ENCODE measurements at places on chromosomes 2 and 18.

DNA sequence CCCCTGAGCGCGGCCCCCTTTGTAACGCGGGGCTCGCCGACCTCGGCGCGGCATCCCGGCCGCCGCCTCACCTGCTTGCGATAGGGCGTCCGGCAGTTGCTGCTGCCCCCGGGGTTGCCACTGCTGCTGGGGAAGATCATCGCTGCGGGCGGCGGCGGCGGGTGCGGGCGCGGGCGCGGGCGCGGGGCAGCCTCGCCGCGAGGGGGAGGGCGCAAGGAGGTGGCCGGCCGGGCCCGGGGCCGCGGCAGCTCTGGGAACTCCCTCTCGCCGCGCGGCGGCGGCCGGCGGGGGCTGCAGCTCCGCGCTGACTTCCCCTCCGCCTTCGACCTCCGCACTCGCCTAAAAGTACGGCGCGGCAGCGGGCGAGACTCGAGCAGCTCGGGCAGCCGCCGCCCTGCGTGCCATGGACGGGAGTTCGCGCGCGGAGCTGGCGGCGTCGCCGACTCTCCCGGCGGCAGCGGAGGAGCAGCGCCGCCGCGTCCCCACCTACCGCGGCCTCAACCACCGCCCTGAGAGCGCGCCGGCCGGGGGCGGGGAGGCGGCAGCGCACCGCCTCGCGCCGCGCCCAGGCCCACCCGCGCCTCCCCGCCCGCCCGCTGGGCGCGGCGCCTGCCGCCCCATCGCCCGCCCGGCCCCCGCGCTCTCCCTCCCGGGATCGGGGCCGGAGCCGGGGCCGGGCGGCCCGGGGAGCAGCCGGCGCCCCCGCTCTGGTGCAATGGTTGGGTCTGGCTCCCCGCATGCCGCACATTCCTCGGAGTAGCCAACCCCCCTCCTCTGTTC, 86.0 kb downstream of the RBMS1 start:
- DNase-seq: peak; percentile 37

- DNase-seq: no peak
Measured at GRCh38 chr2:25347205-25347815, 5.6 kb upstream of the DNMT3A start.

DNA sequence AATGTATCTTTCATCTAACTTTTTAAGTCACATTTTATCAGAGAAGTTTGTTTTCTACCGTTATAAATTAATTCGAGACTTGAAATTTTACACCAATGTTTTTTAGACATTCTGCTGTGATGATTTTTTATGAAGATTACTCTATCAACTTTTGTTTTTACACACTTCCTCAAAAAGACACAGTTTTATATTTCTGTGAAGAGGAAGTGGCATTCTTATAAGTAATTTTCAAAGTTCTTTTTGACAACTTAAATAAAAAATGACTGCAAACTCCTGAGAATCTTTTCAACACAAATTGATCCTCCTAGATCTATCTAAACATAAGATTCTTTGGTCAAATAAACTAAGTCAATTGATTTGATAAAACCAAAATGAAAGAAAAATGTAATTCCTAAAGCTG, 13.7 kb downstream of the ANKRD44 start:
- no peak for DNase-seq

DNA sequence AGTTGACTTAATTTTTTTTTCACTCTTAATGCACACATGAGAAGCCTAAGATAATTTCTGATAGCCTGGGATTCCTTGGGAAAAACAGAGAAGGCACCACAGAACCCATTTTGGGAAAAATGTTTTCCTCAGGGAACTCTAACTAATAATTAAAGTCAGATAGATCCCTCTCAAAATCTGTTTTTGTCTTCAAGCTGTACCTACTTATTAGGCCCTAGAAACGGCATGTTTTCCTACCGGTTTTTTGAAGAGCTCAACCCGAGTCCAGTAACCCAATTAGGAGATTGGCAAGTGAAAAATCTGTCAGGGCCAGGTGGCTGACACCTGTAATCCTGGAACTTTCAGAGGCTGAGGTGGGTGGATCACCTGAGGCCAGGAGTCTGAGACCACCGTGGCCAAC, 16.1 kb upstream of the PDK1 start:
- DNase-seq: no peak

DNA sequence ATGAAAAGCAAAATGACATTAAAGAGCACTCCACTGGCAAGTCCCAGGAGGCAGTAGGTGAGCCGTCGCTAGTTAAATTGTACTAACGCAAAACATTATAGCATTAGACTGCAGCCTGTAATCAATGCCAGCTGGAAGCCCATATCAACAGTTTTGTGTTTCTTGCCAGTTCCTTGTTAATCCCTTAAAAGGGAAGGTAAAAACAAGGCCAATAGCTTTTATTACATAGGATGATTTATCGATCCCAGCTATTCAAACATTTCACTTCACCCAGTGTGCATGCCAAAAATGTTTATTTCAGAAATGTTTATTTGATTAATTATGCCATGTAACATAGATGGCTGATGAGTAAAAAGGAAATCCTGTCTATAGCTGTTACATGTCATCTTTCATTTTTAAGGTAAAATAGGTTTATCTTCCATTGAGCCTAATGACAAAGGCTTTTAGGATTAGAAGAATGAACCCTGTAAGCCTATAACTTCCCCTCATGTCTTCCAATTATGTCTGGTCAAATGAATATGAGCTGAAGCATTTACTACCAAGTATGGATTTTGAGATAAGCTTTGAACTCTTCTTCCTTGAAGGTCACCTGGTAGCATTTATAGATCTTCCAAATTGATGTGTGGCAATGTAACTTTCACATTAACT, 591.2 kb downstream of the RNF144A start:
- no peak for DNase-seq

DNA sequence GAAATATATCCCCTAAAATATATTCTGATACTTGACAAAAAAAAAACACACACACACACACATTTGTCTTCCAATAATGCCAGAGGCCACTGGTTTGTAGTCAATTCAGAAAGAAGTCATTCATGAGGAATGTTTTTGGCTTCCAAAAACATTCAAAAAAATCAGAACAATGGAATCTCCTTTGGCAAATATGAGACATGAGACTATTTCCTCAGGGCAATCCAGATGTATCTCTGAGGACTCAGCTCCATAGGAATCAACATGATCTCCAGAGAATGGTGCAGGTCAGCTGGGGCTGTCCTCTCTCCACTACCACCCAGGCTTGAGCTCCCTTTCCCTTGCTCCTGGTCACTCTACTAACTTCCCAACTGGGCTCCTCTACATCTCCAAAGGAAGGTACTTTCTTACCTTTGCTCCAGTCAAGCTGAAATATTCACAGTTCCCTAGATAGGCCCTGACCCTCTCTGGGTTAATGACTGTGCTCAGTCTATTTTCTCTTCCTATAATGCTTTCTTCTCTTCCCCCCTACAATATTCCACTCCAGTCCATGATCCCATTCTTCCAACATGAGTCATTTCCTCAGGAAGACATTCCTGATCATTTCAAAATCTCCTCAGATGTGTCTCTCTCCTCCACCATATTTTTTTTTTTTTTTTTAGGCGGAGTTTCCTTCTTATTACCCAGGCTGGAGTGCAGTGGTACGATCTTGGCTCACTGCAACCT, 145.3 kb downstream of the C1D start:
- DNase-seq: no peak

DNA sequence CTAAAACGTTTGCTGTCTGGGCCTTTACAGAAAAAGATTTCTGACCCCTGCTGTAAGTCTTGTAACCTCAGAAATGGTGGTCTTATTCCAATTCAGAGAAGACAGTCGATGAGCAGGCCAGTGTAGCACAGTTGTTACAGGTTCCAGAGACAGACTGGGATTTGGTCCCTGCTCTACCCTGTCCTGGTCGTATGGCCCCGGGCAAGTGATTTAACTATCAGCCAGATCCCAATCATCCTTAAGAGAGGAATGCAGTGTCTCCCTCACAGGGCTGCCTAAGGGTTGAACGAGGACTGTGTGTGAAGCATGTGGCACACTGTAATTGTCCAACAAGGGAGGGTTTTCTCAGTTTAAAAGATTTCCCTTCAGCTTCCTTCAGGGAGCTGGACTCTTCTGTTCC, 47.2 kb downstream of the HK2 start:
- DNase-seq: no peak

DNA sequence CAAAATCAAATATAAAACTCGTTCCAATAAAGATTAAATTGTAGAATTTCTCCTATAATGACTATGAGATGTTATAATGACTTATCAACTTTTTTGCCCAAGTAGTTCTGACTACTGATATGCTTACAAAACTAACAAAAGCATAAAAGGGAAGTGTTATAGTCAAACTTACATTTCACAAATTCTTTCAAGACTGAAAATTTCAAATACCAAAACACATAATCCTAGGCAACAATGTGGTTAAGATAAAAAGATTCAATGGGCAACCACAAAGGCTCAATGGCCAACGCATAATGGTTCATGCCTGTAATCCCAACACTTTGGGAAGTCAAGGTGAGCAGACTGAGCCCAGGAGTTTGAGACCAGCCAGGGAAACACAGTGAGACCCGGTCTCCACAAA, 135.7 kb downstream of the USP34 start:
- no peak for DNase-seq

GRCh38 chr2:226644399-226644865, 155.2 kb downstream of the IRS1 start:
- no peak for DNase-seq
